IPS DF 19.7 (cell line): ENCODE measurements at places on chromosomes 12 and 14.

- no peak for DNase-seq
These were observed 3.1 kb downstream of the C12orf57 start for GRCh38 chr12:6946920-6947374.

- DNase-seq = no peak
These were observed 839.1 kb downstream of the GALC start for GRCh38 chr14:87153901-87154300.

DNA sequence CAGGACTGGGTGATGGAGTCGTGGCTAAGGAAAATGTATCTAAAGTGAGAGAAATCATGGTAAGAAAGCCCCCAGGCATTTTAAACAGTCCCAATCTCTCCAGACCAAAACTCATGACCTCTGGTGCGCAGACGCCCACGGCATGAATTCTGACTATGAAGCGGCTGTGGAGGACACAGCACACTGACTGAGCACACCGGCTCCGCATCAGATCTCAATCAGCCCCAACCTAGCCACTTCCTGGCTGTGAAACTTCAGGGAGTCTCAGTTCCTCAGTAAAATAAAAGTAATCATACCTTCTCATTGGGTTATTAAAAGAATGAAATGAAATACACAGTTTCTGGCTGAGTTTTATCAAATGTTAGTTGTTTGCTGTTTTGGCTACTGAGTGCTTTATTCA, 38.7 kb downstream of the SETD3 start:
- DNase-seq = no peak

- DNase-seq = no peak
These were observed 27.0 kb downstream of the BTBD7 start for GRCh38 chr14:93305725-93306418.

DNA sequence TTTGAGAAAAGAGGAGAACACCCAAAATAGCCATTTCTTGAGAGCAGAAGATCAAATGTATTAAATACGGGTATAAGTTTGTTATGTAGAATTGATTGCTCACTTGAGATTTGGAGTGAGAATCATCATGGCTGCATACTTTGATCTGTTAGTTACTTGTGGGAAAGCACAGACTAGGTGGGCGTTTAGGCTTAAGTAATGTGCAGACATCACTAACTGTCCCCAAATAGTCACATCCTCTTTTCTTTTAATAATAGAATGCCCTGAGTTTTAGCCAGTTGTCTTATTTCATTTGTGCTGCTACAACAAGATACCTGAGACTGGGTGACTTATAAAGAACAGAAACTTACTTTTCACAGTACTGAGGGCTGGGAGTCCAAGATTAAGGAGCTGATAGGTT, 14.3 kb upstream of the GTF2A1 start:
- DNase-seq = no peak

GRCh38 chr12:81417056-81417455, 339.2 kb downstream of the ACSS3 start:
- no peak for DNase-seq

- DNase-seq = no peak
These were observed 22.0 kb downstream of the CFL2 start for GRCh38 chr14:34692348-34692747.

GRCh38 chr14:102645746-102646440, 53.4 kb downstream of the RCOR1 start:
- DNase-seq = no peak

GRCh38 chr12:26633591-26634210, 199.3 kb downstream of the ITPR2 start:
- no peak for DNase-seq

DNA sequence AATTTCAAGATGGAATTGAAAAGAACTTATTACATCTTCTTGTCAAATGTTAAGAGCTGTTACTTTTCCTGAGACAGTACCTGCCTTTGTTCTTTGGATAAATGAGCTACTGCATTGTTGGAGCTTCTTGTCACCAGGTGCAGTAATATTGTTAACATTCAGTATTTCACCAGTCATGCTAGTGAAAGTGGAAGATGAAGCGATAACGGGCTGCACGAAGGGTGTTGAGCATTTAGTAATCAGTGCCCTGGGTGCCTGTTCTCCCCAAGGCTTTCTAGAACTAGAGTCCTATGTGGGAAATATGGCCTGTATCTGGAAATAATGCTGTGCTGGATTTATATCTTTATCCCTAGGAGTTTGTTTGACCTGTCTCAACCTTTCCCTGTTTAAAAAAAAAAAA, 83.2 kb downstream of the PPP2R5C start:
- no peak for DNase-seq

GRCh38 chr14:39396448-39396847, 35.8 kb downstream of the FBXO33 start:
- no peak for DNase-seq

DNA sequence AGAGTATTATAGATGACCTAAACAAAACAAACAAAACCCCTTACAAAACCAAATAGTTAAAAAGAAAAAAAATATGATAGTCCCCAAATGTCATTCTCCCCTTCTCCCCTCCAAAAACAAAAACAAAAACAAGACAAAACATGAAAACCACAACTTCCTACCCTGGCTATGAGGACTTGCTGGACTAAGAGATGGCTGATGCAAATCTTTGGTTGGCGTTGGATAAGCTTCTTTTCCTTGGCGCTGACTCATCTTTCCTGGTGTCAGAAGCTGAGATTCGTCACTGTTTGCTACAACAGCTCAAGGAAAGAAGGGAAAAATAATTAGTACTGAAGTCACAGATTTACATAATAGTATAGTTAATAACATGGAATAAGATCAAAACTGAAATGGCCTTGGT, 102.5 kb upstream of the BBS10 start:
- no peak for DNase-seq

DNA sequence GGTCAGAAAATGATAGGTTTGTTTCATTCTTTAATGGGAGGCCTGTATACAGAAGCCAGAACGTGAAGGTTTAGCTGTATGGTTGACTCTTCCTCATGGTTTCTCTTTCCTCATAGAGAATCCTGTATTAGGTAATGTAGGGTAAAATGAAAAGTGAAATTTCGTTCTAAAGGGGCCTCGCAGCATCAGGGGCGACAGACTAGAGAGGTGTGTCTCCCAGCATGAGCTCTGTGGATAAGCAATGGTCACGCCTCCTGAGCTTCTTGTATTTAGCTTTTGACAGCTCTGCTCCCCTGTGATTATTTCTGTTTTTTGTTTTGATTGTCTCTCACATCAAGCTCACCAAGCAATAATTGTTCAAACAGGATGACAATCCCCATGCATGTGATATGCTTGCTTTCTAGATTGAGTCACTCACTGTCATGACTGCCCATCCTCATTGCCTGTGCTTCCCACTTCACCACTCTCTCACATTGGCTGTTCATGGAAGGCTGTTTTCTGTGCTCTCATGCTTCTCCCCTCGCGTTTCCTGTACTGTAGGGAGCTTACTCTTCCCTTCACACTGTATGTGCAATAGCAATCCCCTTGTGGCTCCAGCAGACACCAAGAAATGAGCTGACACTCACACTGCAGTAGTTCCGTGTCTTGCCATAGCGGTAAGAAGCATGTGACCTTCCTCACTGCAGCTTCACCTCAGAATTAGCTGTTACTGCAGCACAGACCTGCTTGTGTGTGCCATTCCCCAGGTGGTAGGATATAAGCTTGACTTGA, 44.0 kb downstream of the RAD52 start:
- no peak for DNase-seq

- no peak for DNase-seq
These were observed 32.8 kb upstream of the TOMM20L start for GRCh38 chr14:58362798-58363412.
